ENCODE measurements at places on chromosomes 6 and 20.
A peak's percentile ranks its signal among the peaks of the same experiment; 100 is the strongest.

GRCh38 chr6:130426066-130426721 is 60.4 kb downstream of the TMEM200A start:
- DNase-seq: peak; percentile 68

- no peak for DNase-seq
Observed at GRCh38 chr20:57581202-57582028, 20.5 kb downstream of the PCK1 start.

DNA sequence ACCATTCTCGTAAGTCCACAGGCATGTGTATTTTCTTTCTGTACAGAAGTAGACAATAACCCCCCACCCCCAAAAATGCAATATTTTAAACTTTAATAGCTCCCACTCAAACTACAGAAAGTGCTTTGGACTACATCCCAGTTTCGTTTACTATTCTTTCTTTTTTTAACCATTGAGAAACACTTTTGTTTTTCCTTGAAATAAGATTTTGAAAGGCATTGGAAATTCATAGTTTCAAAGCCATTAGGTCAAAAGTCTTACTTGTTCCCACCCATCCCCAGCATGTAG is 140.0 kb downstream of the KIF16B start:
- DNase-seq: no peak

DNA sequence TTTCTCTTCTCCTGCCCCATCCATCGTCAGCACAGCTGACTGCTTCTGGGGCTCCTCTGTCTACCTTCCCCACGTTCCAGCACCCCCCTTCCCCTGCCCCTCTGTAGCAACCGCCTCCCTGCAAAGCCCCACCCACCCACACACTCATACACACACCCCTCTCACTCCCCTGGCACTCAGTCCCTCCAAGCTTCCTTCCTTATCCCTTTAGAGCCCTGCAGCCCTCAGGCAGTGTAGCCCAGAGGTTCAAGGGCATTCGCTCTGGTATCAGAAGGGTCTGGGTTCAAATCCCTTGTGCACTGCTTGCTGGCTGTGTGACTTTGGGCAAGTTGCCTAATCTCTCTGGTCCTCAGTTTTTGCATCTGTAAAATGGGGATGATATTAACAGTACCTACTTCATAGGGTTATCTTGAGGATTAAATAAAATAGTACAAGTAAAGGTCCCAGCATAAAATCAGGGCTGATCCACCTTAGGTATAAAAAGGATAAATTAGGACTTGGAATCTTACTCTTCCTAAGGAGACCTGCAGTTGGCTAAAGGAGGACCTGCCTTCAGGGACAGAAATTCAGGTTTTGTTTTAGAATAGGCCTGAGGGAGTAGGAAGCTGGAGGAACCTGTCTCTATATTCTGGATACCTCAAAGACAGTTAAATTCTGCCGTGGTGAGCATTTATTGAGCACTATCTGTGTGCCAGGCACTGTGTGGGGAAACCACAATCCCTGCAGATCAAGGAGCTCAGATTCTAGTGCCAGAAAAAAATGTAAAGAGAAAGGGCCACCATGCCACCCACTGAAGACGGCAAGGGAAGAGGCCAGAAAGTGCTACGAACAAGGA is 94.1 kb downstream of the SNX5 start:
- peak; percentile 12 for DNase-seq

- peak; percentile 83 for DNase-seq
Observed at GRCh38 chr20:53899351-53900167, 170.8 kb downstream of the BCAS1 start.

GRCh38 chr20:45306431-45306982 is at the start of gene RBPJL:
RBPJL (plus strand) TSS chr20:45306840; CDS start chr20:45306923, 83 bp downstream.
- DNase-seq: peak; percentile 37

All from GM23248 (cell line).